Stimulated activated CD8-positive, alpha-beta memory T cell treated with anti-CD3 and anti-CD28 coated beads, Interleukin-4, amount 100 ng/mL, for 4 hours (primary cell): ENCODE measurements at places on chromosomes 1 and 21.

GRCh38 chr1:201185123-201185453, 5.5 kb upstream of the IGFN1 start:
- no peak for DNase-seq

DNA sequence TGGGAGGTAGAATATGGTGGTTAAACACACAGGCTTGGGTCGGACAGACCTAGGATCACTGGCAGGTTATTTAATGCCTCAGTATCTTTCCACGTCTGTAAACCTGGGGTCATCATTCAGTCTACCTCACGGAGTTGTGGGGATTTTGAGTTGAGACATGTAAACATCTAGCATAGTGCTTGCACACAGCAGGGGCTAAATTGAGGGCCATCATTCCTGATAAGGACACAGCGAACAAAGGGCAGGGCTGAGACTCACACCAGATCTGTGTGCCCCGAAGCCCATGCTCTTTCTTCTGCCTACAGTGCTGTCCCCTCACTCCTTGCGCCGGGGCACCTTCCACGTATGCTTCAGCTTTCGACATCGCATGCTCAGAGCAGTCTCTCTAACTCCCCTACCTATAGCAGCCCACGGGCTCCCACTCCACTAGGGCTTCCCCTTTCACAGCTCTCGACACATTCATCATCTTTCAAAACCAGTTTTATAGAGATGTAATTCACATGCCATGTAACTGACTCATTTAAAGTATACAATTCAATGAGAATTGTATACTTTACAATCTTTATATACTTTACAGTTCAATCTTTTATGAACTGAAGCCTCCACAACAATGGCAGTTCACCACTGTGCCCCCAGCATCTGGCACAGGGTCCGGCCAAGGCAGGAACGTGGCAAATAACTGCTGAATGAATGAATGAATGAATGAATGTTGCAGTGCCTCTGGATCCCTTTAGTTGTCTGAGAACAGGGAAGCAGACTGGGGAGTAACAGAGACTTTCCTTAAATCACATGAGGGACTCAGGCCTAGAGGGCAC, 48.0 kb downstream of the GPR161 start:
- no peak for DNase-seq

- no peak for DNase-seq
These were observed 137.5 kb upstream of the JUN start for GRCh38 chr1:58921342-58921741.

DNA sequence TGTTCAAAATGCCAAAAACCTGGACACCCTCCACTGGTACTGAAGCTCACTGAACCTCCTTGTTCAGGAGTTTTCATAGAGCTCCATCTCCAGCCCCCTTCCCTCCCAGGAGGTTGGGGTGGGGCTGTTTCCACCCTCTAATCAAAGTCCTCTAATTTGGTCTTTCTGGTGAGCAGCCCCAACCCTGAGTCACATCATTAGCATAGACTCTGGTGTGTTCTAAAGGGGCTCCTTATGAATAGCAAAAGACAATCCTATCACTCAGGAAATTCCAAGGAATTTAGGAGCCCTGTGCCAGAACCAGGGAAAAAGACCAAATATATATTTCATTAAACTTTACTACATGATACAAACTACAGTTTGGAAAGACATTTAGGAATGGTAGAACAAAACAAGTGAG, 13.2 kb upstream of the UBE4B start:
- DNase-seq = no peak

DNA sequence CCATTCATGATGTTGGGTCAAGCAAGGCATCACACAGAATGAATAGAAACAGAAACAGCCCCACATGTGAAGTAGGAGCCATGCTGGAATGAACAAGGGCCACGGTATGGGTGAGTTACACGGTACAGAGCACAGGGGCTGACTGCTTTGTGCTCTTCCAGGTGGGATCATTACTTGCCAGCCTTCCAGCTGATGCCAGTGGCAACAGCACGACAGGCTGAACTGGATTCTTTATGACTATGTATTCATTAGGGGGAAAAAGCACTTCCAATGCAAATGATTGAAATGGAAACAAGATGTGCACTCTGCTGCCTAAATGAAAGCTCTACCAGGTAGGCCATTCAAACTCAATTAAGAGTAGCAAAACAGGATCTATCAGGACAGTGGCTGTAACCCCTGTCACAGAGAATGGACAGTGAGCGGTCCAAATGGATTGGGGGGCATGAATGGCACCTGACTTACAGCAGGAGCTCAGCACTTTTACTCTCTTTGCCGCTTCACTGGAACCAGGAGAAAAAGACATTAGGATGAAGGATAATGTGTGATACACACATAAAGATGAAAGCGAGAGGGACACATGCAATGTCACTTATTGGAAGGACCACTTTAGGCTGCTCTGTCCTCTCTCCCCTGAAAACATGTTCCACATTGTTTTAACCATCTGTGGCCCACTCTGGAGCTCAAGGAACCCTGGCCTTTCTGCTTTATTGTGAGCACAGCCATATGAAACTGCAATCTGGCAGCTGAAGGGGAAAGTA, 23.4 kb upstream of the IRF2BP2 start:
- DNase-seq = no peak

GRCh38 chr1:18047122-18047521, 60.5 kb upstream of the IGSF21 start:
- DNase-seq = no peak

DNA sequence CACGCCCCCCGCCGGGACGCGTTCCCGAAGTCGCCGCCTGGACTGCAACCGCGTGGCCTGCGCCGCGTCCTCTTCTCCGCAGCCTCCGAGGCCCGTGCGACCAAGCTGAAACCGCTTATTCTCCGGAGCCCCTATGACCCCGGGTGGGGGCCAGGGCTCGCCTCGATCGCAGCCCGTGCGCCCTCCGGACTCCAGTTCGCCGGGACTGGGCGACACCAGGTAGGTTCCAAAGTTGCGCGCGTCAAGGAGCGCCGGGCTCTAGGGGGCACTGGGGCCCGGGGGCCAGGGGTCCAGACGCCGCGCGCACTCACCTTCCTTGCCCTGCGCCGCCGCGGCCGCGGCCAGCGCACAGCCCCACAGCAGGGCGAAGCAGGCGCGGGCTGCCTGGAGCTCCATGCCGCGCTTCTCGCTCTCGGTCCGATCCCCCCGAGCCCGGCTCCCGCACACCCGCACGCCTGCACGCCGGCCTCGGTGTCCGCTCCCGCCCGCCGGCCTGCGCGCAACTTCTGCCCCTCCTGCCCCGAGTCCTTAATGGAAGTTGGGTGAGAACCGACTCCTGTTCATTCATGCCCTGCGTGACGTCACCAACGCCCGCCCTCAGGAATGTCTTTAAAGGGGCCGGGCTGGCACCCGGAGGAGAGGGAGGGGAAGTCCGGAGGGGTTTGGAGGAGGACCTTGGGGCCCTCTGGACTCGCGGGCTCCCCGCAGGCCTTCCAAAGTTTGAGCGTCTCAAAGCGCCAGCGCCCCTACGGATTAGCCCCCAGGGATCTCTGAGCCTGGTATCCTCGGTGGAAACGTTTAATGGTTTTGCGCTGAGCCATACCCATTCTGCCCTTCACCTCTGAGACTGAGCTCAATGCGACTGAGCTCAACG, at the start of gene EPHA2:
Gene EPHA2, minus strand, starts transcription at position 533 of the 874 bp plus-strand sequence. Its CDS starts 137 bp downstream, at position 396.
- no peak for DNase-seq

GRCh38 chr1:216900116-216900620, 176.9 kb upstream of the ESRRG start:
- no peak for DNase-seq

- DNase-seq = no peak
These were observed 95.6 kb downstream of the NTMT2 start for GRCh38 chr1:170241266-170241851.

DNA sequence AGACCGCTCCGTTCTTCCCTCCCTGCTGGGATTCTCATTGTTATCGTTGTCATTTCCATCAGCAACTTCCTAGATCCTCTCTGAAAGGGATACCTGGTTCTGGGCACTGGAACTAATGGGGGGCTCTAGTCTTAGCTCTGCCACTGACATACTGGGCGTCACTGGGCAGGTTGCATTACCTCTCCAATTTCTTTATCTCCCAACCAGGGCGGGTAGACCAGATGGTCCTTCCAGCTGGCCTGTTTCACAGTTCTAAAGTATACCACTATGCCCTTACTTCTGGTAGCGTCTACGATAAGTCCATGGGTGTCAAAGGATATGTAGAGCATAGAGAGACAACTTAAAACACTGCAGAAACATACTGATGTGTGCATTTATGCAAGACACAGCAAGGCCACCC, 1.4 kb downstream of the GPR37L1 start:
- DNase-seq = no peak

DNA sequence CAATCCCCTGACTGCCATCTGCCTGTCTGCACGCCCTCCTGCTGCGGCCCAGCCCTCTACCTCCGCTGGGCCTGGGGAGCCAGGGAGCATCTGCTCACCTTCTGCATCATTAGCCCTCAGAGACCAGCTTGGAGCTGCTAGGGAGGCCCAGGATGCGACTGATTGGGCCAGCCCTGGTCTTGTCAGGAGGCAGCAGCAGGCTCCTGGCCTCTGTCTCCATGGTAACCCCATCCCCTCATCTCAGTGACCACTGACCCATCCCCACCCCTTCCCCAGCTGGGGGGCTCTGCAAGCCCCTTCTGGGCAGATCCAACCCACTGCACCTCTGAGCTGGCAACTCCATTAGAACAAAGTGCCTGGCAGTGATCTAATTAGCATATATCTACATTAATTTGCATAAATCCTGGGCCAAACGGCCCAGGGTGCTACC, 37.7 kb downstream of the NKAIN1 start:
- no peak for DNase-seq

DNA sequence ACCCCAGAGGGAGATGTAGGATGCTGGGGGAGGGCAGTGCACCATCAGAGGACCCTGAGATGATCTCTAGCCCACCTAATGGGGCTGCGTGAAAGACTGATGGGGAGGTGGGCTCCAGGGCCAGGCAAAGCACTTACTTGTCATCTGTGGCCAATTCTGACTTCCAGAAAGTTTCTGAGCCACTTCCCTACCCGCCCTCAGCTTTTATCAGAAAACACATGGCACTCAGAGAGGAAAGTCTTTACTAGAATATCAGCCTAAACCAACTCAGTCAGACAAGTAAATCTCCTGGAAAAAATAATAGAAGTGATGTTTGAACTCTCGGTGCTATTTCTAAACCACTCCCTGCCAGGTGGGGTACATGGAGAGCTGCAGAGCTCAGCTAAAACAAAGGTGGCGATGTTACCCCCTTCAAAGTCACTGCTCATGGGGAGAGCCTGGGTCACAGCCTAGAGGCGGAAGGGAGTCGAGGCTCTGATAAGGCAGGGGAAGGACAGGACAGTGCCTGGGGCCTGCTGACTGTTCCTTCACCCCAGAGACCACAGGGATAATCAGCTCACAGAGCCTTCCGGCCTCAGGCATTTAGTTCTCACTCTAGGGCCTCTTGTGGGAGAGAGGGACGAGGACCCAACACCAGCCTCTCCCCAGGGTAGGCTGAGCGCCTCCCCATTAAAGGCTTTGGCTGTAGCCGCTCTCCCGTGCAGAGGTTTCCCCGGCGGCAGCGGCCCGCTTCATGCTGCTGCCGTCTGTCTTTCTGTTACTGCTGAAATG, 14.2 kb downstream of the SMIM12 start:
- no peak for DNase-seq
